ENCODE measurements at places on chromosomes 4 and X.

- no peak for DNase-seq
These were observed 176.2 kb downstream of the RAPGEF2 start for GRCh38 chr4:159279084-159279483.

- no peak for DNase-seq
These were observed 335.1 kb upstream of the CLNK start for GRCh38 chr4:11019451-11020240.

DNA sequence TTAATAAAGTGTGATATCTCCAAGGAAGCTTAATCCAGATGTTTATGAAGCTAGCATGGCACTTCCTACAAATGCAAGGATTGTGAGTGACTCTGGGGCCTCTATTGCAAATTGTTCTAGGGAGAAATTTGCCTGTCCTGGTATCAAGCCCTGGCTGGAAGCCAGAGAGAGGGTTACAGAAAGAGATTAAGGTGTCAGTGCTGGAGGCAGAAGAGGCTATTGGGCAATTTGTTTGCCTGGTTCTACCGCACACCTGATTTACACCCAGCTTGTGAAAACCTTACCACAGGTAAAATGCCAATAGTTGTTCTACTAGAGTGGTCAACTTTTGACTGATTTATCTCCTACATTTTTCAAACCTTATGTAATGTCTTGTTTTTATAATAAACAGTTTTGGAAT lies 186.7 kb upstream of the FAT1 start:
- no peak for DNase-seq

- DNase-seq: no peak
These were observed 39.3 kb downstream of the SYTL5 start for GRCh38 chrX:38045538-38046096.

DNA sequence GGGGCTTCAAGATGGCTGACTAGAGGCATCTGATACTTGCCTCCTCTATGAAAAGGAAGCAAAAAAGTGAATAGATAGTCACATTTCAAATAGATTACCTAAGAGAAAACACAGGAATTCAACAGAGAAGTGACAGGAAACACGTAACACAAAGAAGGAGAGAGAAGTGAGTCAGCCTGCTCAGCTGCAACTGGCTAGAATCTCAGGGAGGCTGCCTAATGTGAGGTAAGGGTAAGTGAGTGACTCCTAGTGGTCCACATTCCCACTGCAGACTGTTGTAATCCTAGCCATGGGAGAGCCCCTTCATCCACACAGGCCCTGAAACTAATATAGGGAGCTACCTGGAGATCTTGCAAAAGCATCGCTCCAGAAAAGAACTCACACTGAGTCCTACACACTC lies 179.2 kb downstream of the SLC7A11 start:
- no peak for DNase-seq

DNA sequence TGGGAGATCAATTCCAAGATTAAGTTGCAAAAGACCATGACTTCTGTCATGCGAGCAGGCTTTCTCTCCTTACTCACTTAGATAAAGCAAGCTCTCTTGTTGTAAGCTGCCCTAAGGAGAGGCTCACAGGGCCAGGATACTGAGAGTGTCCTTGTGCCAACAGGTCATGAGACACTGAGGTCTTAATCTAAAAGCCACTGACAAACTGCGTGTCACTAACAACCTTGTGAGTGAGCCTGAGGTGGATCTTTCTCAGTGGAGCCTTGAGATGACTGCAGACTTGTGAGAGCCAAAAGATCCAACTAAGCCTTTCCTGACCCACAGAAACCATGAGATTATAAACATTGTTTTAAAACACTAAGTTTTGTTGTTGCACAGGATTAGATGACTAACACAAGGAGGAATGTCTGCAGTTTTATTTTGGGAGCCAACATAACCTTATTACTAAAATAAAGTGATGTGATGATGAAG lies 170.5 kb downstream of the SLC39A8 start:
- no peak for DNase-seq

DNA sequence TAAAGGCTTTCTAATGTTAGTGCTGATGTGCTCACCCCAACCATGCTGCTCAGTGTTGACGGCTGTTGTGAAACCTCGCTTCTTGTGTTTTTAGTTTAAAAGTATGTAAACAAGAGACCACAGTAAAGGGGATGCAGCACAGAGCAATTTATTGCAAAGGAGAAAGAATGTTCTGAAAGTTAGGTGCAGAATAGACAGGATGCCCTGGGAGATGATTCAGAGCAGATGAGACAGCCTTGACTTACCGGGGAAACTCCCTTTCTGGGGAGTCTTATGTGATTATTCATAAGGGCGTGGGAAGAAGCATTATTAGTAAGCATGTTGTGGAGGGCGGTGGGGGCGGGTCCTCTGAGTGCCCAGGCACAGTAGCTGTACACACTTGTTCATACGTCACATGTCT lies 47.7 kb downstream of the EVC start:
- peak; percentile 79 for DNase-seq

- DNase-seq: no peak
These were observed 158.4 kb downstream of the EMCN start for GRCh38 chr4:100359441-100359840.

- DNase-seq: no peak
These were observed 212.4 kb upstream of the PACRGL start for GRCh38 chr4:20487852-20488251.

GRCh38 chr4:6926081-6926480 lies 16.5 kb downstream of the TBC1D14 start:
- DNase-seq: peak; percentile 94

DNA sequence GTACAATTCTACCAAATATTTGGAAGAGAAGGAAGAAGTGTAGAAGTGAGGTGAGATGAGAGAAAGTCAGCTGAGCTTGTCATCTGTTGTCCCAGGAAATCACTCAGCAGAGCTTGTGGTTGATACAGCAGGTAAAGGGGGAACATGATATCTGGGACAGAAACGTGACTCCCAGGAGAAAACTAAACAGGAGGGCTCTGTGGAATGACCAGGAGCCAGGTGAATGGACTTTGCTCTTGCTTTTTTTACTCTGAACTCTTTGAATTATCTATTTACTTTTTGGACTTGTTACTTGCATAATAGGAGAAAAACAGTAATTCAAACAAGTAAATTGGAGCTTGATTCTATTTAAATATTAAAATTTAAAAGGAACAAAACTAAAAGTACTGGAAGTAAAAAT lies 555.6 kb upstream of the FRG1 start:
- DNase-seq: no peak

DNA sequence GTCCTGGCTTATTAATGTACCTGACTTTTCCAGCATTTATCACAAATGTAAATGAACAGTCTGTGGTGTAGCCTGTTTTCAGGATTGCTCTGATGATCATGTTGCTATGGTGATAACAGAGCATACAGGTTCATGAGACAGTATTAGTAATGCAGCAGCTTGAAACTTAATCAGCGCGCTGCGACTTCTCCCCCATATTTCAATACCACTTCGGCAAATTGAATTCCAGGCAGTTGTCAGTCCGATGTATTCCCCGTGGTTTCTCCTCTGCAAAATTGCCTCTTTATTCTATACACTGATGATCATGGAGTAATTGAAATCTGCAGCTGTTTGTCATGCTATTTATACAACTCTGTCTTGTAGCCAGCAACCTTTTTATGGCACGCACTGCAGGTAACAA lies 239.3 kb downstream of the C4orf33 start:
- no peak for DNase-seq

GRCh38 chrX:77597090-77597489 lies 149.9 kb downstream of the FGF16 start:
- peak; percentile 5 for DNase-seq

DNA sequence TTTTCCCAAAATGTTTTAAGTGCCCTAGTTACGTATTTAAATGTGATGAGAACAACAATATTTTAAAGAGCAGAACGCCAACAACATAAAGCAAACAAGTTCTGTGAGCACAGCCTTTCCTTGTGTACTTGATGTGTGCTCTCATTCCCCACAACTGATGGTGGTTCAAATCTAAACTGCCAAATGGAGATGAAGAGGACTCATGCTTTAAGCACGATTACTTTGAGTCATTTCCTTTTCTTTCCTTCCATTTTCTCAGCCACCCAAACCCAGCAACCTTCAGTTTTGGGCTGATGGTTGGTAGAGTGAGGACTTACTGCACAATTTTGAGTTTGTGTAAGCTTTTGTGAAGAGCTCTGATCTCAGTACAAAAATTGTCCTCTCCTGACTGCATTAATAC lies 1.7 kb downstream of the NSD2 start:
- peak; percentile 32 for DNase-seq

DNA sequence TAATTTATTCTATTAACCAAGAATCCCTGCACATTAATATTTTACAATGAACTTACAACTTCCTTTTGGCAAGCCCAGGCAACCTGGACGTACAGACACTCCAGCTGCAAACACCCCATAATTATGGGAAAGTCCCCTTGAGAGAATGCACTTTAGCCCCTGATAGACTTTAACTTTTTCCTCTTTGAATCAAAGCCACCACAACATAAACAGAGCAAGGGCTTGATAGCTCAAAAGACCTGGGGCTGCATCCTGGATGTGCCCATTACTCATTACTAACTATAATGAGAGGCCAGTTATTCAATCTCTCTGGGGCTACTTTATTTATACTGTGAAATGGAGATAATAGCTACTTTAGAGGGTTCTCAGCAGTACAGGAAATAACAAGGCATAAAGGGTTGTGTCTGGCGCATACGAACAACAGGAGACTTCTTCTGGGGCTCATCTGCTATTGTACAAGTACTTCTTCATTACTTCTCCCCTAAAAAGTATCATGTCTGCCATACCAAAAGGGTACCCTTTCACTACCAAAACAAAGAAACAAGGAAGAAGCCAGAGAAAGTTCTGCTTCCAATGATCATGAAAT lies 54.9 kb downstream of the CASK start:
- no peak for DNase-seq

GRCh38 chr4:136841526-136841925 lies 690.8 kb downstream of the PCDH18 start:
- no peak for DNase-seq

GRCh38 chr4:160276785-160277325 lies 1174.0 kb downstream of the RAPGEF2 start:
- no peak for DNase-seq

DNA sequence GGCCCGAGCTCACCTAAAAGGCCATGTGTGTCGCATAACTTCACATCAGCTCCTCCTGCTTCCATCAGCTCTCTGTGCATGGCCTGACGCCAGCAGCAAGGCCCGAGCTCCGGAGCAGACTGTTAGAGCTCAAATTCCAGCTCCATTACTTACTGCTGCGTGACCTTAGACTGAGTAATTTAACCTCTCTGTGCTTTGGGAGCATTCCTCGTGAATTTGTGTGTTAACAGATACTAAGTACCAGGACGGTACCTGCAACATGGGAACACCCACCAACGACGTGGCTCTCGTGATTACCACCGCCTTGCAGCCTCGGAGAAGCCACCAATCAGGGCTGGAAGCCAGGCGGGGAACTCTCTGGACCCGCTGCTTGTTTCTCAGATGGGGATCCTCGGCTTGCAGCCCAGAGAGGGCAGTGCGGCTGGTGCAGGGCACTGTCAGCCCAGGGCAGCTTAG lies 12.9 kb downstream of the LETM1 start:
- no peak for DNase-seq

DNA sequence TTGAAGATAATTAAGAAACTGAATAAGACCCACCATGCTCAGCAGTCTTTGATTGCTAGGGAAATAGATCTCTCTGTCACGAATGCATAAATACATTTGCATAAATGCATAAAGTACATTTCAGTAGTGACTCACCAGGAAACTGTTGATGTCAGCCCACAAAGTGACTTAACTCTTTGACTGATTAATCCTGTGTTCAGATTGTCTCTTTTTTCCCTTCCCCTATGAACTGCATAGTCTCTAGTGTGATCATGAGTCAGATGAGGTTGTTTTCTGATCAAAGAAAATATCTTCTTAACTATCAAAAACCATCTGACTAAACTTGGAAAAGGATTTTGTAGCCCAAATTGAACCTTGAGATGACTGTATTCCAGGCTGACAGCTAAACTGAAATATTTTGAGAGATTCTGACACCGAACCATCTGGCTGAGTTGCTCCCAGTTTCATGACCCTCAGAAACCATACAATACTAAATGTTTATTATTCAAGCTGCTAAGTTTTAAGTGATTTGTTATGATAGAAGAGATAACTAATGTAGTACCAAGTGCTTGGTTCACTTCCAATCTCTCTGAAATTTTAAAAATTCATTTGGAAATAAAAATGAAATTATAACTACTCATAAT lies 1381.5 kb upstream of the AGA start:
- no peak for DNase-seq

DNA sequence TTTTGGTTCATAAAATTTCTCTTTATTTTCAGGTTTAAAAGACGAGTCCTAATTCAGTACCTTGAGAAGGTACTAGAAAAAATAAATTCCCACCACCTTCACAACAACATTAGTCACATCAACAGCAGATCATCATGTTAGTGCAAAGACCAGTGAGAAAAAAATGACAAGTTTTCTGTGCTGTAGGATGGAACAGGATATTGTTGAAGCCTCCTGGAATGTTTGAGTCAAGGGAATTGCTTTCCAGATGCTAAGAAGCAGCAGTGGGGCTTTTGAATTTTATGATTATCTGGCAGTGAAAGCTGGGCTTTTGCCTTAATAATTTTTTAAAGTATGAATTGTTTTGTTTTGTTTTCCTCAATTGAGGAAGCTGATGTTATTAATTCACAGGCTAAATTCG lies 61.0 kb downstream of the INTS6L start:
- no peak for DNase-seq

DNA sequence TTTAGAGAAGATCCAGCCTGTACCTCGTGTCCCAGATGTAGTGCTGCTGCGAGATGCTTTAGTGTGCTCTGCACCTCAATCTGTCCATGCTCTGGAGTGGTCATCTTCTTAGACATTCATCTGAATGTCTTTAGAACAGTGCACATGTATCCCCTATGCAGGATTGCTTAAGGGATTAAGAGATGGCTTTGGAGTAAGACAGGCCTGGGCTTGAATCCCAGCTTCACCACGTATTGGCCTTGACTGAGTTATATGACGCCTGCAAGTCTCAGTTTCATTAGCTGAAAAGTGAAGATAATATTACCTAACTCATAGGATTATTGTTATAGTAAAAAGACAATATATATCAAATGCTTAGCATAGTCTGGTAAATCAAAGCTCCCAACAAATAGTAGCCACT lies 98.3 kb downstream of the NFKB1 start:
- DNase-seq: no peak

DNA sequence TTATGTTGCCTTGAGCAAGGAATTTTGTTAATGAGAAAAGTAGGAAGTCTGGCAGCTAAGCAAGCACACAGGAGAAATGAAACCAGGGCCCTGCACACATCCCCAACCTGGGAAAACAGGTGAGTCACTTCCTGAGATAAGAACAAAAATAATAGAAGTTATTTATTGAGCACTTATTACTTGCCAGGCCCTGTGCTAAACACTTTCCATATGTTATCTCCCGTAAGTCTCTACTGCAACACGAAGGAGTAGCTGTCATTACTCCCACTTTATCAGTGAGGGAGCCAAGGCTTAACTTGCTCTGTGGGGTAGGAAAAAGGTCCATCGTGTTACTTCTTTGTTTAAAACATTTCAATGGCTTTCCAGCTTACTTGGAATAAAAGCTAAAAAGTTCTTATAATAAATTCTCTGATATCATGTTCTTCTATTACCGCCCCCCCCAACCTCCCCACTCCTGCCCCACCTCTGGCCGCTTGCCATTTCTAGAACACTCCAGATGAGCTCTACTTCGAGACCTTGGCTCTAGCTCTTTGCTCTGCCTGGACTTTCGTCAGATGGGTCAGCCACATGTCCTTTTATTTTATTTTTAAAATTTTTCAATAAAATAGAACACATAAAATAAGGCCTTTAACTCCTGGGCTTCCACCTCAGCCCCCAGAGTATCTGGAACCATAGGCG lies 36.3 kb upstream of the PLAC8 start:
- DNase-seq: no peak
